Activated CD4-positive, alpha-beta T cell treated with anti-CD3 and anti-CD28 coated beads for 1 hour (primary cell): ENCODE measurements at places on chromosomes 16 and 17.

DNA sequence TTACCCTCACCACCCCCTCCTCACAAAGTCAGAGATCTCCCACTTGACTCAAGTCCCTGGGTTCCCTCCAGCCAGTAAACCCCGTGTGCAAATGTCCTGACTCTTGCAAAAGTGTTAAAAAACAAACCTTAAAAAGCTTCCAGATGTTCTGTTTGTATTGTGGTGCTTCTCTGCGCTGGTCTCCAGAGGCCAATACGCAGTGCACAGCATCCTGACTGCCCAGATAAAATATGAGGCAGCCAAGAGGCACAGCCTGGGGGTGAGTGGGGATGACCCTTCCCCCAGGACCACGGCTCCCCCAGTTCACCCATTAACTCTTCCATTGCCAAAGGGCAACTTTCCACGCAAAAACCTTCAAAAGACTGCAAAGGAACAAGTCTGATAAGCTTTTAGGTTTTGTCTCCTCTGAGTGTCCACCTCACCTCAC, 291.8 kb downstream of the SOX9 start:
- no peak for DNase-seq

GRCh38 chr16:9323170-9323569, 231.7 kb downstream of the HAPSTR1 start:
- no peak for DNase-seq

GRCh38 chr17:48641541-48642058, 15.4 kb upstream of the HOXB9 start:
- no peak for DNase-seq

GRCh38 chr17:77755410-77755963, 203.0 kb upstream of the TNRC6C start:
- DNase-seq, result no peak

GRCh38 chr16:11263737-11264136, 5.4 kb downstream of the TNP2 start:
- peak; percentile 16 for DNase-seq

GRCh38 chr16:73050201-73051099, 2.5 kb upstream of the ZFHX3 start:
- DNase-seq, result no peak

GRCh38 chr17:14919631-14920213, 345.4 kb downstream of the PMP22 start:
- no peak for DNase-seq

DNA sequence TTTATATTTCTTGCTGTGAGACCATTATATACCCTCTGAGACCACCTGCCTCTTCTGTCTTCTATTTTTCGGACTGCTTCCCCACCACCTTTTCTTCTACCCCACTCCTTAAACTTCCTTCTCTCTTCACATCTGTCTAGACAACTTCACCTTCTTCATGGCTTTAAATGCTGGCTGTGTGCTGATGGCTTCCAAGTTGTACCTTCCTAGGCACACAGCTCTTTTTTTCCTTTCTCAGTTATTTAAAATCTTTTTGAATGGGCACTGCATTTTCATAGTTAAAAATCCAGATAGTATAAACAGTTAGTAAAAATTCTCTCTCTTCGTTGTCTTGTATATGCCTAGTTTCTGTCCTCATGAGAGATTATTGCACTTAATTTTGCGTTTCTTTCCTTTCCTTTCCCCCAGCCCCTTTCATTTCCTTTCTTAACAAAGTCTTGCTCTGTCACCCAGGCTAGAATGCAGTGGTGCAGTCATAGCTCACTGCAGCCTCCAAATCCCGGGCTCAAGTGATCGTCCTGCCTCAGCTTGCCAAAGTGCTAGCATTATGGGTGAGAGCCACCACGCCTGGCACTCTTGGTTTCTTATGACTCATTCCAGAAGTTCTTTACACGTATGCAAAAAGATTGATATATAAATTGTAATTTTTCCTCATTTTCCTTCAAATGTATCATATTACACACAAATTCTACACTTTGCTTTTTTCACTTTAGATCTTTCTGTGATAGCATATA, 114.3 kb downstream of the NPIPB5 start:
- DNase-seq, result no peak

GRCh38 chr16:49817754-49818507, 38.0 kb downstream of the ZNF423 start:
- DNase-seq, result no peak

GRCh38 chr17:73137376-73137775, 27.4 kb upstream of the SSTR2 start:
- DNase-seq, result no peak

- DNase-seq, result no peak
Observed at GRCh38 chr16:55605754-55606336, 39.4 kb downstream of the CAPNS2 start.

DNA sequence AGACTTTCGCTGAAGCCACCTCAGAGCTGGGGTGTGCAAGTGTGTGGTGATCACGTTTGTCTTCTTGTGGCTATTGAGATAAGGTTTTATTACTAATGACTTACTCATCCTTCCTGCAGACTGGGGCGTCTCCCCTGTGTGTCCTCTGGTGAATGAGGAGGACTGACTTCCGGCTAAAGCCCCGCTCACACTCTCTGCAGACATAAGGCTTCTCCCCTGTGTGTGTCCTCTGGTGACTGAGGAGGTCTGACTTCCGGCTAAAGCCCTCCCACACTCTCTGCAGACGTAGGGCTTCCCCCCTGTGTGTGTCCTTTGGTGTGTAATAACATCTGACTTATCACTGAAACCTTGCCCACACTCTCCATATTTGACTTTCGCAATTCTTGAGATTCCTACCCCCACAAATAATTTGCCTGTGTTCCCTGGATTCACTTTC, 19.4 kb downstream of the PRDM7 start:
- DNase-seq, result no peak

DNA sequence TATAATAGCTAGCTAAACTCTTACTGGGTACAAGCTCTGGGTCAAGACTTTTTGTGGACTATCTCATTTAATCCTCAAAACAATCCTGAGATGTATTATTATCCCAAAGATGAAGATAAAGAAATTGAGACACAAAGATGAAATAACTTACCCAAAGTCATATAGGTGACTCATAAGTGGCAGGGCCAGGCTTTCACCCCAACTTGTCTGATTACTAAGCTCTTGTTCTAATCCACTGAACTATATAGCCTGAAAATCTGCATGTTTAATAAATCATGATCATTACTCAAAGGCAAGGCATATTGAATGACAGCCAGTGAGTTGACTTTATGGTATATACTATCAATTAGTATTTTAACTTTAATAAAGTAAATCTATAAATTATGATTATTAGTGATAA, 77.4 kb downstream of the SKAP1 start:
- DNase-seq, result no peak
